IPS-NIHi11 (cell line): ENCODE measurements at places on chromosomes 6 and 20.

- no peak for DNase-seq
Measured at GRCh38 chr20:25129428-25129827, 47.5 kb upstream of the VSX1 start.

GRCh38 chr6:100426241-100426640 lies 38.5 kb downstream of the SIM1 start:
- no peak for DNase-seq

- no peak for DNase-seq
Measured at GRCh38 chr6:71386215-71386614, 97.6 kb downstream of the OGFRL1 start.

GRCh38 chr6:42249279-42249678 lies 31.6 kb upstream of the MRPS10 start:
- DNase-seq, result no peak

DNA sequence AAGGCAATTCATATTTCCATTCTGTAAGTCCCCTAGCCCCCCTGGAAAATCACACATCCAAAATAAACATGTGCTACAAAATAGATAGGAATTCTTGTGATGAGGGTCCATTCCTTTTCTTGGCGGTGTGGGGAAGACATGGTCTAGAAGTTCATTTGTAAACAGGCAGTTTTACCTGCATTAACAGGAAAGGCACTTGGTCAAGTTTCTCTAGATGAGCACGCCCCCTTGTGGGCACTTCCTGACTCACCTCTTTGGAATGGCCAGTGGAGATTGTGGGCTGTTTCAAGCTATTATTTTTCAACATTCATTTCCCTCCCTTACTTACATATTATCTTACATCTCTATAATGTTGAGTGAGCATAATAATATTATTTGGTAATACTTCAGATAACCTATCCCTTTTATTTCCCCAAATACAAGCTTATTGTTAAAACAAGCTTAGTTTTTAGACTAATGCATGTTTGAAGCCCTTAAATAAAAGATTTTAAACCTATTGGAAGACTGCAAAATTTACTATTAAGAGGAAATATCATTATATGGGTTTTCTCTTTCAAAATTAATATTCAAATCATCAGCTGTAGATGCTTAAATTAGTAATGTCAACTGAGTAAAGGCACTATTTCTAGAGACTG lies 92.1 kb downstream of the TASP1 start:
- peak; percentile 67 for DNase-seq

DNA sequence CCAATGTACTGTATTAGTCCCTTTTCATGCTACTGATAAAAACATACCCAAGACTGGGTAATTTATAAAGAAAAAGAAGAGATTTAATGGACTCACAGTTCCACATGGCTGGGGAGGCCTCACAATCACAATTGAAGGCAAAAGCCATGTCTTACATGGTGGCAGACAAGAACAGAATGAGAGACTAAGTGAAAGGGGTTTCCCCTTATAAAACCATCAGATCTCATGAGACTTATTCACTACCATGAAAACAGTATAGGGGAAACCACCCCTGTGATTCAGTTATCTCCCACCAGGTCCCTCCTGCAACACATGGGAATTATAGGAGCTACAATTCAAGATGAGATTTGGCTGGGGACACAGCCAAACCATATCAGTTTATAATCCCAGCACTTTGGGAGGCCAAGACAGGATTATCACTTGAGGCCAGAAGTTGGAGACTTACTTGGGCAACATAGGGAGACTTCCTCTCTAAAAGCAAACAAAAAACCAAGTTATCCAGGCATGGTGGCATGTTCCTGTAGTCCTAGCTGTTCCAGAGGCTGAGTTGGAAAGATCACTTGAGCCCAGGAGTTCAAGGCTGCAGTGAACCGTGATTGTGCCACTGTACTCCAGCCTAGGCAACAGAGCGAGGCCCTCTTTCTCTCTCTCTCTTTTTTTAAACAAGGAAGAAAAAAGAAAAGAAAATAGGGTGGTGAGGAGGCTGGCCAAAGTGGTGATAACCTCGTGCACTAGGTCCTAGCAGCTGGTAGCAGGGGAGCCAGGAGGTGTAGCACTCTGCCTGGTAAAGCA lies 22.9 kb upstream of the DDR1 start:
- no peak for DNase-seq
